ENCODE measurements at places on chromosomes 7 and 10.

- DNase-seq, result no peak
Observed at GRCh38 chr7:44366986-44367385, 41.6 kb upstream of the CAMK2B start.

- no peak for DNase-seq
Observed at GRCh38 chr10:12504628-12505027, 155.3 kb downstream of the CAMK1D start.

DNA sequence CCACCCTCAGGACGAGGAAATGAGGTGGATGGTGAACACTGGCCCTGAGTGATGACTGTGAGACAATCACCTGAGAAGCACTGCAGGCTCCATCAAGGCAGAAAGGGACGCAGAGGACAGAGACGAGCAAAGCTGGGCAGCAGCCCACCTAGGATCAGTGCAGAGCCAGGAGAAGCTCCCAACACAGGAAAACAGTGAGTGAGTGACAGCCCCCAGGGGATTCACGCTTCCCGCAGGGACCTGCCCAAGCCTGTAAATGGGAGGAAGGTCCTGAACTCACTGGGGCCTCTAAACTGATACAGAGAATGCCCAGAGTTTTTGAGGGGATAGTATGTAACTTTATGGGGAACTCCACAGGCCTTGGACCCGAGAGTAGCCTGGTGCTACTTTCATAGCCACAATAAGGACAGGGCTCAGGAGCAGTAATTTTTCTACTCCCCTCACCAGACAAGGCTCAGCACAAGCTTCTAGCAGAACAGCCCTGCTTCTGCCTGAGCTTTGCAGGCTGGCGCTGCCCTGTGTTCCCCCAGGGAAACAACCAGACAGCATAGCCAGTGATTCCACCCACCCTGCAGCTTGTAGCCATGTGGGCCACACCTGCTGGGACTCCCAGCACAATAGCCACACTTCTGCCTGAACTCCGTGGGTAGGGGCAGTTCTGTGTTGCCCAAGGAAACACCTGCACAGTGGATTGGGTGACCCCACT, 708.4 kb downstream of the POM121L12 start:
- no peak for DNase-seq

DNA sequence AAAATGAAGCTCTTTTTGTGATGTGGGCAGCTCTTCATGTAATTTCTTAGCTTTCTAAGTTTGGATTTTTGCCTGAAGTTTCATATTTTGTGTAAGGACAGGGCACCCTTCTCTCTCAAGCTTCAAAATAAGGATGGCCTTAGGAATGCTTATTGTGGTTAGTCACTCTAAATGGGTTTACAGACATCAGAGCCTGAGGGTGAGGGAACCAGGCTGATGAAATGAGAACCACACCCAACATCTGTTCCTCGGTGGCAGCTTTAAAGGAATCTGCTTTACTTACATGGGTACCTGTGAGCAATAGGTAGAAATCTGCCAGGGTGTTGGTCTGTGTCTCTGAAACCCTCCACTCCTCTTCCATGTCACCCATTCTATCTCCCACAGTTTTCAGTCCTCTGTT, 174.3 kb downstream of the EMX2 start:
- DNase-seq, result no peak

DNA sequence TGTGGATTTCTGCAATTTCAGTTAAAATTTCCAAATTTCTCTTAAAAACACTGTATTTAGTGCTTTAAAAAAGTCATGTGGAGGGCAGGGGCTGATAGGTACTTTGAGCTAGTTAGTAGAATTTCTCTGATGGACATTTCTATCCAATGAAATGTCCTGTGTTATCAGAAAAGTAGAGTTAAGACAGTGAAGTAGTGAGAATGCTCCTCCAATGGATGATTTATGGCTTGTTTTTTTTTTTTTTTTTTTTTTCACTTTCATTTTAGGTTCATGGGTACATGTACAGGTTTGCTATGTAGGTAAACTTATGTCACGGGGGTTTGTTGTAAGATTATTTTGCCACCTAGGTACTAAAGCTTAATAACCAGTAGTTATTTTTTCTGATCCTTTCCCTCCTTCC, 55.0 kb downstream of the BTAF1 start:
- no peak for DNase-seq

Measured in HuH-7.5 (cell line).